ENCODE measurements at places on chromosomes 2 and 18.

- DNase-seq = no peak
Measured at GRCh38 chr2:212136216-212136795, 402.3 kb downstream of the ERBB4 start.

DNA sequence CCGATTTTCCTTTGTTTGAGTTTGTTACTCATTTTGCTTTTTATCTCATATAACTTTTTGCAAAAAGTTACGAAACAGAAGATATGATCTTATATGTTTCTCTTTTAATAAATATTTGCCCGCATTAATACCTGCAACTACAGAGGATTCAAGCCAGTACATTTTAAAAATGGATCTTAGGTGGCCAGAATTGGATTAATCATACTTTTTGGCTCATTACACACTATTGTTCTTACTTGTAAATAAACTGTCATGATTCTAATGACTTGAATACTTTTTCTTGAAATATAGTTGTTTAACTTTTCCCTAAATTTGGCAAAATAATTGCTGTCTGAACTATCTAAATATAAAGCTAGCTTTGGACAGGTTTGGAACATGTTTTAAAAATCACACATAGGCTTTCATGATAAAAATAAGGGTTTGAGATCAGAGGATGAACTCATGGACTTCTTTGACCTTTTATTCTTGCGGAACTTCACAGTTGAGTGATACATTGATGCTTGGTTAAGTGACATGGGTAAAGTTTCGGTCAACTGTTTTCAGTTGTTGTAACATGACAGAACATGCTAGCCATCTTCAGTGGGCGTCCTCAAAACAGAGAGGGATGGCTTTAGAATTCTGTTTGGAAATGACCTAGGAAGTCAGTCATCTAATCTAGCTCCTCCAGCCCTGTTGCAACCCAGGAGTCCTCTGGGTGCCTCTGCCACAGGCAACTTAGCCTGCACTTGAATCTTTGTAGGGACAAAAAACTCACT is 44.5 kb downstream of the LTBP1 start:
- DNase-seq = no peak

GRCh38 chr2:37674946-37675345 is 3.5 kb upstream of the CDC42EP3 start:
- DNase-seq = no peak

DNA sequence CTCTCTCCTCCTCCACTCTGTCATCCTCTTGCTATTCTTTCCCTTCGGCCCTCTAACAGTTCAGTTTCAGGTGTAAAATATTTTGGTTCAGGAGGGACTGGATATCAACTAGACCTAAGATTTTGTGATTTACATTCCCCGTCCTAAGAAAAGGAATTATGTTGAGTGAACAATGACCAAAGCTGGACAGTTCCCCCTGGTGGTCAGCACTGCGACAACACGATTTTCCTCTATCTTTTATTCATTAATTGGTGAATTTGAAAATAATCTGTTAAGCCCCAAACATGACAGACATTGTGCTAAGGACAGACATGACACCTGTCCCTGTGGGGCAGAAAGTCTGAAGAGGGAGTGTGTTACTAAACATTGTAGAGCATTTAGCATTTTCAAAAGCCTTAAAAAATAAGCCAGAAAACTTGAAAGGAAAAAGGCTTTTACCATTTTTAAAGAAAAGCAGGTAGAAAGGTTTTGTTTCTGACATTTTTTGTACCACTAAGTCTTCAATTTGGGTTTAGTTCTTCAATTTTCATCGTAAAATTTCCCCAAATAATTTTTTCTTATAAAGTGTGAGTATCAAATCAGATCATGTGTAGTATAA is 28.4 kb upstream of the GTF2A1L start:
- no peak for DNase-seq

DNA sequence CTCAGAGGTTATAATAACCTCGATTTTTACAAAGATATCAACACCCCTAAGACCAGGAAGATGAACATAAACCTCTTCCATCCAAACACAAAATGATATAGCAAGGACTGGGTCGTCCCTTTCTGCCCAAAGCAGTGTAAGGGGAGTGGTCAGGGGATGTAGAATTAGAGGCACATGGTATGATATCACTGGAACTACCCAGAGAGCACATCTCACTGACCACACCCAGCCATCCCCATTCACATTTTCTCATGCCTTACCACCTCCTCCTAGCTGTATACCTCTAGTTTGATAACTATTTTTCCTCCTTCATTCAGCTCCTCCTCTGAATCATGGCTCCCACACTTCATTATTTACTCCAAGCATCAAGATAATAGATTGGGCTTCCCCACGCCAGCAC is 152.6 kb downstream of the COPS8 start:
- no peak for DNase-seq

GRCh38 chr18:63284173-63284799 is 35.3 kb downstream of the BCL2 start:
- DNase-seq = no peak

DNA sequence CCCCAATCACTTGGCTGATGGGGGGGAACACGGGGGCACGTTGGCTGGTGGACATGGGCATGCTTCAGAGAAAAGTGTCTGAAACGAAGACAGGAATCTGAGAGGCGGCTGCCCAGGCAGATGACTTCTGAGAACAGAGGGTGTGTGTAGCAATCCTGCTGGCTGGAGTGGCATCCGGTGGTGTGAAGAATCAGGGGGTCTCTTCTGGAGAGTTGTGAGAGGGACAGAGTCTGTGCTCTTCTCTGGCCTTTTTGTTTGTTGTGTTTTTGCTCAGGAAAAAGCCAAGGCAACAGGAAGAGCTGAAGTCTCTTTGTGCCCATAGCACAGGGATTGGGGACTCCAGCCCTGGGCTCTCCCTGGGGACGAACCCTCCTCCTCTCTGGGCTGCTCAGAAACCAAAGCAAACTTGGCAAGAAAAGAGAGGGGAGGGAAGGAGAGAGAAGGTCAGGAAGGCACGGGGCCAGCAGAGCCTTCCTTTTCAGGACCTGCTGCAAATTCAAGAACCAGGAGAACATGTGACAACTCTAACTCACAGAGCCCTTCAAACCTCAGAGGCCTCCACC is 97.0 kb upstream of the SMAD2 start:
- no peak for DNase-seq

DNA sequence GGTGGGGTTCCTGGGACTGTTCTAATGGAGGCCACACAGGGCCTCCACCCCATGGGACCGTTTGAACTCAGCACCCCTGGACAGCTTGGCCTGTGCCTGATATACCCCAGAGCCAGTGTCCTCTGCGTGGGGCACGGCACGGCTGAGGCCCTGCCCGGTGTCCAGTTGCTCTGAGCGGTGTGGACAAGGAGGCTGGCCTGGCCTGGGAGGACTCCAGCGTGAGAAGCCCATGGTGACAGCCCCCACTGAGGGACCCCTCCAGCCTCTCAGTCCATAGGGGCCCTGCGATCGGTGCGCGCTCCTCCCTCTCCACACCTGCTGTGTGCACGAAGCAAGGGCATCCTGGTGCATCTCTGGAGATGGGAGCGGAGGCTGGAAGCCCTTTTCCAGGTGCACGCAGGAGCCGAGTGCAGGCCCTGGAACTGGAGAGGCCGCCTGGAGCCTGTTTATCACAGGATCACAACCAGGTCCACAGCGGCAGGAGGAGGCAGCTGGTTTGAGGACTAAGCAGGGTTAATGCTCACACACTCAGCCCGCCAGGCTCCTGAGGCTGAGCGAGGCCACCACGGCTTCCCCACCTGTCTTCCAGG is 120.2 kb downstream of the PTGR3 start:
- DNase-seq = no peak

GRCh38 chr2:28047681-28048080 is 157.2 kb downstream of the BABAM2 start:
- DNase-seq = no peak

- no peak for DNase-seq
Measured at GRCh38 chr2:134217924-134218323, 35.9 kb upstream of the MGAT5 start.

- DNase-seq = no peak
Measured at GRCh38 chr18:9869715-9870430, 15.9 kb upstream of the TXNDC2 start.

DNA sequence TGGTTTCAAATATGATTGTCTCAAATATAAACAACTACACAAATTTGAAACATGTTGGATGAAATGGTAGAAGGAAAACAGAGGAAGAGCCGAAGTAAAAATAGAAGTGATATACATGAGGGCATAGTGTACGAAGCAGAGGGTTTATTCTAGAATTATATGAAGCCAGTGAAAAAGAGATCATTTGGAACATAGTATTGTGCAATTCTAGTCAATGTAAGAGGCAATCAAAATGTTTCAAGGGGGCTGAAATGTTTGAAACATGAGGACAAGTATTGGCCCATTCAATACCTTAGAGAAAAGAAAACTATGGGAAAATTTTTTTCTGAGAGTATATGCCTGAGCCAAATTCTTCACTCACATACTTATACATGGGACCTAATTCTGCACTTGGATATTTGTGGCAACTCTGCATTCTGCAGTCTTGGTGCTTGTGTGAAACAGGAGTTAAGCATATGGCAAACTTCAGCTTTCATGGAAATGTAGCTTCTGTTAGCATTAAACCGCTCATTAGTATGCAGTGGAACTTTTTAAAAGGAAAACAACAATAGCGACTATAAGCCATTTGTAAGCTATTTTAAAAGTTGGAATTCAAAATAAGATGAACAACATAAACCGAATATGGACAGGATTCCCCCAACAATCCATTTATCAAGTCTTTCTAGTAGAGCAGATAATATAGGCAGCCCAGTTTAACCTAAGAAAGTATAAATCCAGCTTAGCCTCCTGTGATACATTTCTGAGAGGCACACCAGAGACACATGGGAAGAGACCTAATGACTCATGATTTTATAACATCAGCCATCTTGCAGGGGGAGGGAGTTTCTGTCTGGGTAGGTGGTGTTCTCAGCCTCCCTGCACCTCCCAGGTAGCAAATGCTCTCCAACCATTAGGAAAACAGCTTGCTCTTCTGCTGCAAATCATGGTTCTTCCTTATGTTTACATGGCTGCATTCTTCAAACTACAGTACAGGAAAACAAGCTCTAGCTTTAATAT is 197.8 kb downstream of the PAX3 start:
- no peak for DNase-seq

GRCh38 chr2:141062031-141062430 is 1068.8 kb downstream of the LRP1B start:
- DNase-seq = no peak

DNA sequence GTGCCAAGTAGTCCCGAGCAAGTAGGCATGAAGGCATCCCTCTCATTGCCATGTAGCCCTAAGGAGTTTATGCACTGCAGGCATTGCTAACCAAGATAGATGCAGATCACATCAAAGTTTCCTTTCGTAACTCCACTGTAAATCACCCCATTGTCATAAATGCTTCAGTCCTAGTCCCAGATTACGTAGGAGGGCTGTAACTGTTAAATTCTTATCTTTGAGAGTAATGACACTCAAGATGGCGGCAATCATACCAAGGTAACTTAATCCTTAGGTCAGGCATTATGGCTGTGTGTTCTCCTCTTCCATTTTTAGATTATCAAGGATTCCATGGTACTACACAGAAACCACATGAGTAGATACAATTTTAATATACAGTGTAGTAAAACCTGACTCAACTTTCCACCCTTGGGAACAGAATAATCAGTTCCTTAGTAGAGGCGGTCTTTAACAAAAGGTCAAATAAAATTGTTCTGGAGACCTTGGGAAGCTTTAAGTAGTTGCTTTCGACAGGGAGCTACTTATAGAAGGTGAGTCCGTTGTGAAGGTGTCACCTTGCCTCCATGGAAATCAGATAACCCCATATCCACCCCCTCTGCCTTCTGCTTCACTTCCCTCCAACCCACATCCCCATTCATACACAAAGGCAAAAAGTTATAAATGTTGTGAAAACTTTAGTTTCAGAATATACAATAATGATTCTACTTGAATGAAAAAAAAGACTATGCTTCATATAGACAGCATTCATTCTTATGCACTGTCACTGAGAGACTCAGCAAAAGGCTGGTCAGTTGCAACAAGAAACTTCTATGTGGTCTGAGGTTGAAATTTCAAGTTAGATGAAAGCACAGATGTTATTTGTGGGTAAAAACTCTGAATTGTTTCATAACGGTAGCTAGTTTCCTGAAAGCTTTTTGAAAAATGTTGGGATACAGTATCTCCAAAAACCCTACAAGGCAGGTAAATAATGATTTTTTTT is 64.8 kb upstream of the GALNT5 start:
- DNase-seq = no peak

DNA sequence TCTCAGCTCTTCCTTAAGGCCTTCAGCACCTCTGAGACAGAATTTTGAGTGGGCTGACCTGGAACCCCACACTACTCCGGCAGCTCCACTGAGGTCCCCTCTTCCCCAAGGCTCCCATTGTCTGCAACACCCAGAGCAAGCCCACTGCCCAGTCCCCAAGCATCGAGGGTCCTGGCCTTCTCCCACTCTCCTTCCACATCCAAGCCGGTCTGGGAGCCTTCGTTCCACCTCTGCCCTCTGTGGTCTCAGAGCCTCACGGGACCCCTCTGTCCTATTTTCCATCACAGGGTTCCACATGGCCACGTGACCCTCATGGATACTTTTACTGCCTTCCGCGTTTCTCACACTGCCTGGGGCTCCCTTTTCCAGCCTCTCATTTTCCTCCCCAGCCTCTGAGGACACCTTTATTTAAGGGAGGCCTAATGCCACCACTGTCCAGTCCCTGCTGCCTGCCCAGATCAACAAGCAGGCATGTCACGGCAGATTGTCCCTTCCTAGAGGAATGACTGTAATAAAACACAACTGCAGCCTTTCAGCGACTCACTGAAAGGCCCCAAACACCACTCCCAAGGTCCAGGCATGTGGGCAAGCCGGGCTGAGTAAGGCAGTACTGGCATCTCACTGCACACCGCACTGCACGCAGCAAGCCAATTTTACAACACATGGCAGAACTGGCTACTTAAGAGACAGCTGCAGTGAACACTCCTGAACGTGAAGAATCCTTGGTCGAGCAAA is 7.9 kb upstream of the SALL3 start:
- no peak for DNase-seq

GRCh38 chr18:39058386-39059000 is 1492.9 kb upstream of the CELF4 start:
- DNase-seq = no peak

DNA sequence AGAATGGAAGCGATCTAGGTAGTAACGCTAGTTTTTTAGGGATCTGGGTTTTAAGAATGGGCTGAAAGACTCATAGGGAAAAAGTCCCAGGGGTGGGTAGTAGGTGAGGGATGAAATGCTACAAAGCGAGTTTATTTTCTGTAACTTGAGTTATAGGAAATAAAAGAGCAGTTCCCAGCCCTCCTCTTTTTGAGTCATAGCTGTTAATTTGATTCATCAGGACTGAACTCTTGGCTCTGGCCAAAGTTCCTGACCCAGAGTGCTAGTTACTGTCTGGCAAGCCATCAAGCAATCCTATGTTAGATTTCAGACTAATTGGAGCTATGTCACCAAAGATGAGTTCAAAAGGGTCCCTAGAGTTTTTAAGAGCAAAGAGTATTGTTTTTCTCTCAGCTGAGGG is 17.4 kb upstream of the NOSTRIN start:
- DNase-seq = no peak

DNA sequence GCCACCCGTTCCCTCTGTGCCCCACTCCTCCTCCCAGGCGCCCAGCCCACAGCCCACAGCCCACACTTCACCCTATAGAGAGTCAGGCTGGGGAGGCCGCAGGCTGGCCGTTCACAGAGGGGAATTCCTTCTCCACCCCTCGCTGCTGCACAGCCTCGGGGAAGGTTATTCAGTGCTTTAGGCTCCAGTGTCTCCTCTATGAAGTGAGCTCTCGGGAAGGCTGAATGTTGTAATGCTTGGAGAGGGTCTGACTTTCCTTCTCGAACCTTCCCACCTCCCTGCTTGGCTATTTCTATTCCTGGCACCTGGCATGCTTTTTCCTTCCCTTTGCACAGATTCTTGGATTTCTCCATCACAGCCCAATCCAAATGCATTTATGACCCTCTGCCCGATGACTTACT is 62.5 kb upstream of the SMAD7 start:
- no peak for DNase-seq
